ENCODE measurements at places on chromosomes 6 and 20.

GRCh38 chr20:49186535-49187329, 1.4 kb downstream of the STAU1 start:
- DNase-seq = no peak

DNA sequence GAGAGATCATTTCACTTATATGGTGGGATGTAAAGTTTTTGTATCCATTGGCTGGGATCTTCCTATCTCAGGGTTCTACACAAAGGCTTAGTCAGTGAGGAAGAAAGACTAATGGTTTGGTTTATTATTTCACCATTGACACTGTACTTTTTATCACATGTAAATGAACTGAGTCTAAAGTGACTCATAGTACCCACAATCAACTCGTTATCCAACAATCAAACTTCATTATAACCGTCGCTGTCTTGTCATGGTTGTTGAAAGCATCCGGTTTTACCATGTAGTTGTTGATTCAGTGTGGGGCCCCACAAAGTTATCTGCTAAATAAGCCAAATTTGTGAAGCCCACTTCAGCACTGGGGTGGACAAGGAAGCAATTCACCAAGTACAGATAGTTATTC, 55.8 kb upstream of the MTRF1L start:
- no peak for DNase-seq

- no peak for DNase-seq
Observed at GRCh38 chr6:146050168-146050567, 21.3 kb downstream of the GRM1 start.

GRCh38 chr20:3251806-3252205, 12.8 kb upstream of the SLC4A11 start:
- DNase-seq = no peak

DNA sequence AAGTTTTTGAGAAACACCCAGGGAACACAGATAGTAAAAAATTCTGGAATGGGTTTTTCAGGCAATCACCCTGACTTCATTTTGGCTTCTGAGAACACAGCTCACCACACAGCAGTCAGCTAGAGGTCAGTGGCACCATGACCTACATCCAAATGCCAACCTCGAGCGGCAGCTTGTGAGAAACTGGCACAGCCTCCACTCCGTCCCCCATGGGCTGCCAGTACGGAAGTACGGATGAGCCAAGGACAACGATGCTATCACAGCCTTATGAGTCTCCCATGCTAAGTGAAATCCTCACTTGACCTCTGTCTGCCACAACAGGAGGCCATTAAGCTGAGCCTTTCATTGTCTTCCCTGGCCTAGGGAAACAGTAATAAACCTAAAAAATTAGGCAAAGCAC, 32.0 kb downstream of the KIF16B start:
- DNase-seq = no peak

GRCh38 chr6:154783229-154783628, 50.0 kb downstream of the SCAF8 start:
- DNase-seq = no peak

DNA sequence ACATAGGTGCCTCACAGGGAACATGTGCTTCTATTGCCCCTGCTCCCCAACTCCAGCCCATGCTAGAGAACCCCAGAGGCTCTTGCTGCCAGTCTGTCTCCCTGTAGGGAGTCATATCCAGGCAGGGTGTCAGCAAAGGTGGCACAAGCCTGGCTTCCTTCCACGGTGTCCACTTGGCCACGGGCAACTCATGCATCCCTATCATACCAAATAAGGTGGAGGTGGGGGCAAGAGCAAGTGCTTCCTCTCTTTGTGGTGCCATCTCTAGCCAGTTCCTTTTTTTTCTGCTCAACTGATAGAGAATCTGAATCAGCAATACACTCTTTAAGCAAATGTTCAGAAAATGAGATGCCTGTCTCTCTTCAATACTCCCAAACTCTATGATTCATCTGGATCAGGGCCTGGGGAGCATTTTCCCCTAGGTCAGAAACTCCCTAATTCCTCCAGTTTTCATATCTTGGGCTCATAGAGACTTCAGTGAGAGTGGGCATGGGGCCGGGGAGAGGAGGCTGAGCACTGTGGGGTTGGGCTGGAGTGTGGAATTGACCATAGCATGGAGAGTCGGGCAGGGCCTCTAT, 105.1 kb upstream of the GPR6 start:
- no peak for DNase-seq

DNA sequence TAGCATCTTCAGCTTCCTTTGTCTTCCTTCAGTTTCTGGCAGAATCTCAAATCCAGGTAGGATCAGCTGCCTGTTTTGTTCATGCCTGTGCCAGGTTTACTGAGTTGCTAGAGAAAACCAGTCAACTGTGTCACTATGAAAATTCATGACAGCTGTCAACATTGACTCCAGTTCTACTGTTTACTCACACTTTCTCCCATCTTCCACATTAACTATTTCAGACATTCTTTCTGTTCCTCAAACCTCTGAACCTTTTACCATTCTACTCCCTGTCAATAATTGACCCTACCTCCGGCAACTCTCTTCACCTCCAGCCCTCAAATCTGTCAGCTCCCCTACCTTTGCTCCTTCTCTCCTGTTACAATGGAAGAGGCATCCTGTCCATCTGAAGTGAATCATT, 8.5 kb downstream of the ENPP4 start:
- DNase-seq = no peak

DNA sequence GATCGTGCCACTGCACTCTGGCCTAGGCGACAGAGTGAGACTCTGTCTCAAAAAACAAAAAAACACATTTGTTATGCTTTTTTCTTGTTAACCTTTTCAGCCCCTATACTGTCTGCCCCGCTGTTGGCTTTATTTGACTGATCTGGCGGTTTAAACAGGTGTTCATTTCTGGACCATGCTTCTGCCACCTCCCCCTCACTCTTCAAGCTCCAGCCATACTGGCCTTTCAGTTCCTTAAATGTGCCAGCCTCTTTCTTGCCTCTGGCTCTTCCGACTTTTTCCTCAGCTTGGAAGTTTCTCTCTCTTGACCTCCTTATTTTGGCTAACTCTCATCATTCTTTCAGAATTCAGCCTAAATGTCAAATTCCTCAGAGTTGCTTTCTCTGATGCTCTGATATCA, 35.2 kb upstream of the TXLNB start:
- DNase-seq = no peak

GRCh38 chr20:51574248-51575033, 31.9 kb upstream of the NFATC2 start:
- no peak for DNase-seq

DNA sequence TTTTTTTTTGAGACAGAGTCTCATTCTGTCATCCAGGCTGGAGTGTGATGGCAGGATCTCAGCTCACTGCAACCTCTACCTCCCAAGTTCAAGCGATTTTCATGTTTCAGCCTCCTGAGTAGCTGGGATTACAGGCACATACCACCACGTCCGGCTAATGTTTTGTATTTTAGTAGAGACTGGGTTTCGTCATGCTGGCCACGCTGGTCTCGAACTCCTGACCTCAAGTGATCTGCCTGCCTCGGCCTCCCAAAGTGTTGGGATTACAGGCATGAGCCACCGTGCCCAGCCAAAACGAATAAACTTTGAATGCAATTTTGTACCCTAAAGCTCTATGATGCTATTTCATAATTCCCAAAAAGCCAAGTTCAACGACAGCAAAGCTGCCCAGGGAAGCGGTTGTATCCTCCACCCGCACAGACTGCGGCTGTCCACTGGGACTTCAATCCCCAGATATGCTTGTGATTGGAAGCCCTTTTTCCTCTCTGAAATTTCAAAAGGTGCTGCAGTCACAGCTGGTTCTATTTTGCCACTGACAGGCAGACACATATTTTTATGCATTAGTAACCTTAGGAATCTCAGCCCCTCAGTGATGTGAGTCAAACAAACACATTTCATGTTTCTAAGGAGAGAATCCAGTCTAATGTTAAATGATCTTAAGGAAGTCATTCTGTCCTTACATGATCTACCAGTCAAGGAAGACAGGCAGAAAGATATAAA, 8.7 kb upstream of the RAMACL start:
- no peak for DNase-seq

- no peak for DNase-seq
Observed at GRCh38 chr20:48463916-48464315, 363.9 kb downstream of the PREX1 start.

DNA sequence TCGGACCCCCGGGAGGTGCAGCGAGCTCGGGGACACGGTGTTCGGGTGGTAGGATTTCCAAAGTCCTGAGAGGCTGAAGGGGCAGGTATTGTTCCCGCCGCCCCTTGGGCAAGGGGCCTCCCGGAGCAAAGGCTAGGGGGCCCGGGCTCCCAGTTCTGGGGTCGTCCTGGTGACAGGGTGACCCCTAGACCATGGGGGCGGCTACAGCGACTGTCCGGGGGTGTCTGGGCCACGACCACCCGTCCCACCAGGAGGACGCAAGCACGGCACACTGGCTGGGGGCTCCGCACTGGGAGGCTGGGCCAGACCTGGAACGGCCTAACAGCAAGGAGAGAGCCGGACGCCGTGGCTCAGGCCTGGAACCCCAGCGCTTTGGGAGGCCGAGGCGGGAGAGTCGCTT, 55.6 kb downstream of the PRR18 start:
- DNase-seq = no peak

DNA sequence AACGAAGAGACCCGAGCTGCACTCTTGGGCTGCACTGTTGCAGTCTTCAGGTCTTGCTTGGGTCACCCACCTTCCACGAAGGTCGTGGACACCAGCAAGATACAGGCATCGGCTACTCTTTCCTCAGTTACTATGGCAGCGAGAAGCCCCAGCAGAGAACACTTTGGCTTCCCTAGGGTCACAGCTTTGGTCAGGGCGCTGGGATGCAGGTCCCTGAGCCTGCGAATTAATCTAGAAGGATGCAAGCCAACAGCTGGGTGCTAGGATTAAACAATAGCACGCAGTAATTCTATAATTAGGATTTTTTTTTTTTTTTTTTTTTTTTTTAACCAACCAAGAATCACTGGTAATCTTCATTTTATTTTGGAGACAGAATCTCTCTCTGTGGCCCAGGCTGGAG, 2.1 kb downstream of the KHDC3L start:
- no peak for DNase-seq

DNA sequence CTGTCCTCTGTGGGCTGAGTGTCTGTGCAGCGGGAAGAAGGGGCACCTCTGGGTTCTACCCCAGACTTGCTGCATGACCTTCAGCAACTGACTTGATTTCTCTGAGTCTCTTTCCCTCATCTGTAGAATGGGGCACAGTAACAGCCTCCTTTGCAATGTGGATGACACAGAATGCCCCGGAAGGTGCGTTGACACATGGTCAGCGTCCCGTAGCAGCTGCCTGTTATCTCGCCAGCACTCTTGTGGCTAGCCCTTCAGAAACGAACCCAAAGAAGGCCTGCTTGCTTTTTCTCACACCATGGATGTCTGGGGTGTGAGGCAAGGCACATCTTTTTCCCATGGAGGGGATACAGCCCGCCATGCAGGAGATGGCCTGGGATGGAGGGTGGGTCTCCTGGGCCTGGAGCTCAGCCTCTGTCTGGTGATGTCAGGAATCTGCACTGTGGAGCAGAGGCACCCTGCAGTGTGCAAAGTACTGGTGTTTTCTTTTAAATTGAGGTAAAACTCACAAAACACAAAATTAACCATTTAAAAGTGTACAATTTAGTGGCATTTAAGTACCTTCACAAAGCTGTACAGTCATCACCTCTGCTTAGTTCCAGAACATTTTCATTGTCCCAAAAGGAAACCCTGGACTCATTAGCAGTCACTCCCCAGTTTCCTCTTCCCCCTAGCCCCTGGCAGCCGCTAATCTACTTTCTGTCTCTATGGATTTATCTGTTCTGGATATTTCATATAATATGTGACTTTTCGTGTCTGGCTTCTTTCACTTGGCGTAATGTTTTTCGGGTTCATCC, 59.8 kb upstream of the FAM83D start:
- DNase-seq = no peak

DNA sequence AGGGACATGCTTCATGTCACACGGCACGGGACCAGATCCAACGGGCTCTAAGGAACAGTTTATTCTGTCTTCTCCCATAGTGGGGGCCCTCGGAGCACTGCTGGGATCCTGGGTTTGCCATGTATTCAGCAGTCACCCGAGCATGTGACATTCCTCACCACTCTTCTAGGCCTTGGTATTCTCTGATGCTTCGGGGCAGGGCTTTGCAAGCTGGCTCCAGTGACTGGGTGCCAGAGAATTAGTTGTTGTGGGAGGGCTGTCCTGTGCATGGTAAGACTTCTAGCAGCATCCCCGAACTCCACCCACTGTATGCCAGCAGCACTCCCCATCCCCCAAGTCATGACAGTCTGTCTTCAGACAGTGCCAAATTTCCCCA, 5.4 kb downstream of the CCN5 start:
- no peak for DNase-seq

All from activated CD4-positive, CD25-positive, alpha-beta regulatory T cell (primary cell).